Endodermal cell (in vitro differentiated cells): ENCODE measurements at places on chromosomes 7 and 10. TPM values are rescaled to one million over a fixed set of nuclear protein-coding genes. Genes with fewer than 3 reads are reported as not detected.

DNA sequence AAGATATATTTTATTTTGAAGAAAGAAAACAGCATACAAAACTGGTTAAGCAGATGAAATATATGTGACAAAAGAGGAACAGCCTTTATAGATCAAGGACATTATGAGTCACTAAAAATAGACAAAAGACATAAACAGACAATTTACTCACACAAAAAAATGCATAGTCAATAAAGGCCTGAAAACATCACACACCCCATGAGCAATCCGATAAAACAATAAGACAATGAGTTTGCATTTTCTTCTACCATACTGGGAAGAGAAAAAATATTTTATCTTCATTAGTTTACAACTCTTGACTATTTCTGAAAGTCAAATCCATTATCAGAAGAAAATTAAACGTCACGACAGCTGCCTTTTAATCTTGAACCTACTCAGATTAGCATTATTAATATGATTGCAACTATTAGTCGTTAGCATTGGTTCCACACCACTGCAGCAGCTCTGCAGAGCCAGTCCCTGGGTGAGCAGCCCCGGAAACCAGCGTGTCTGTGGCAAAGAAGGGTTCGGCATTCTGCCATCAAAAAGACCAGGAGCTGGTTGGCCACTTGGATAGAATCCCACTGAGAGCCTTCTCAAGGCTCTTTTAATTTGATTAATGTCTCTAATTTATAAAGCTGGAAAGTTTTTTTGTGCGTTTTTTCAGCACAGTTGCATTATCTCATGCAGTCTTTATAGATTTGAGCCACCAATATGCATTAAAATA is 305.4 kb upstream of the SHH start:
- DNase-seq, result peak; percentile 12

DNA sequence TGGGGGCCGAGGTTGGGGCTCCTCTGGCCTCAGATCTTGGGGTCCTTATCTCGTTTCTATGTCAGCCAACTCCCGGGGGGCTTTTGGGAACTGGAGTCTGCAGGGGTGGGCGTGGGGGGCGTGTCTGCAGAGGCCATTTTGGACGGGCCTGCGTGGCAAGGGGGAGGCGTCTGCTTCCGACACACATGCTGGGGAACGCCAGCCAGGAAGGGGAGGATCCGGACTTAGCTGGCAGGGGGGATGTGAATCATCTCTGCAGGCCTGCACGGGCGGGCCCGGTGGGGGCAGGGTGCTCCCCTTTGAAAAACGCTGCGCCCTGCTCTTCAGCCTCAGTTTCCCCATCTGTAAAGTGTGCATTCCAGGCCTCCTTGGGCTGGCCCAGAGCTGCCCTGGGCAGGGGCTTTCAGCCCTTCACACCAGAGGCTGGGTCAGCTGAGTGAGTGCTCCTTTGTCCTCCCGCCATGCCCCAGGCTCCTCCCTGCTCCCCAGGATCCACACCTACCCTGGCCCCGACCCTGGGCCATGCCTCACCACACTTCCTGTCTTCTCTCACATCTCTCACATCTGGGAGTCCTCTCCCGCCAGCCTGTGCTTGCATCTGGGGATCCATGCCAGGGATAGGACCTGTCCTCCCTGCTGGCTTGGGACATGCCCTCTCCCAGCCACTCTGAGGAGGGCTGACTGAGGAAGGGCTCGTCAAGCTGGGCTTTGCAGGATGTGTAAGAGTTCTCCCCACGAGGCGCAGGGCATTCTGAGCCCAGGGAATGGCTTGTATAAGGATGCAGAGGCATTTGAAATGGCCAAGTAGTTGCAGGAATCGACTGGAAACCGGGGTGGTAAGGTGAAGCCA is 172.6 kb upstream of the TNRC18 start:
- peak; percentile 85 for DNase-seq

- peak; percentile 96 for DNase-seq
Measured at GRCh38 chr10:30359373-30360206, 10.5 kb upstream of the MTPAP start.

DNA sequence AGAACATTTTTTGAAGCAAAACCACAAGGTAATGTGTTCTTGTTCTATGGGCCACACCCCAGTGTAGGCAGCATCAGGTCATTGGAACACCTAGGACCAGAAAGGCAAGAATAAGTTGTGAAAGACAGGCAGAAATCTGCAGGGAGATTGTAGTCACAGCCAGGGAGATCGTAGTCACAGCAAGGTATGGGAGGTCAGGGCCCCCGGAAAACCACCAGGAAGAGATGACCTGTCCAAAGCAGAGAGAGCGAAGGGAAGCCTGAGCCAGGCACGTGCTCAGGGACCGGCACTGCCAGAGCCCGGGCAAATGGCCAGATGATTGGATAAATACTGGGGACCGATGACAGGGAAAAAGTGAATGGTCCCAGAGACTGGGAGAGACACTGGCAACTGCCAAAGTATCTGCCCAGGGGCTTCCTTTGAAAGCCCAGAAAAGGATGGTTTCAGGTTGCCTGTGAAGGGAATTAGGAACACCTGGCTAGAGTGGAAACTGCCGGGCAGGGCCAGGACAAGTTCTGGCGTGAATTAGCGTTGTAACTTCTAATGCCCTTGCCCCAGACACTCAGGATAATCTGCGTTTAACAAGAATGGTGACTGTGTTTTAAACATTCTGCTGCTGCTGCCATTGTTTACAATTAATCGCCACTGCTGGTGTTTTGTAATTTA is 3.9 kb upstream of the NOBOX start:
- no peak for DNase-seq

- DNase-seq, result no peak
Measured at GRCh38 chr10:46033602-46034011, 3.2 kb upstream of the NCOA4 start.

- DNase-seq, result peak; percentile 51
Measured at GRCh38 chr7:26993816-26994810, 101.7 kb downstream of the HOXA1 start.

DNA sequence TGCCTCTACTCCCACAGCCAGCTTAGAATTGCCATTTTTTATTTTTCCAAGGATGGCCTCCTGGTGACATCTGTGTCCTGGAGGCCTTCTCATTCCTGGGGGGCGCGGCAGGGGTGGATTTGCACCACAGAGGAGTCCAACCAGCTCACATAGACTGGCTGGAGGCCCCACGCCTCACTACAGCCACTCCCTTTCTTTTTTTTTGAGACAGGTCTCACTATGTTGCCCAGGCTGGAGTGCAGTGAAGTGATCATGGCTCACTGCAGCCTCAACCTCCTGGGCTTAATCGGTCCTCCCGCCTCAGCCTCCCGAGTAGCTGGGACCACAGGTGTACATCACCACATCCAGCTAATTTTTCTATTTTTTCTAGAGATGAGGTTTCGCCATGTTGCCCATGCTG is 57.6 kb upstream of the DOCK1 start:
- no peak for DNase-seq

The STEAP1 gene
- total RNA-seq, result 1.2 to 3.8 TPM (median 2.5 TPM) in 3 replicates

- DNase-seq, result no peak
Measured at GRCh38 chr7:12801107-12801506, 113.7 kb downstream of the ARL4A start.

GRCh38 chr10:62019013-62019684 is 117.7 kb downstream of the ARID5B start:
- DNase-seq, result no peak

GRCh38 chr7:44309271-44310091 is 15.9 kb downstream of the CAMK2B start:
- peak; percentile 87 for DNase-seq

The IKZF1 gene
- 0.23 to 0.65 TPM (median 0.44 TPM) in 3 replicates for total RNA-seq

The ITPRID1 gene
- total RNA-seq, result 19.5 and 21.8 TPM in 2 replicates

The DPYSL4 gene
- 13.5 and 16.1 TPM in 2 replicates for total RNA-seq

The CEP55 gene
- total RNA-seq, result 28.4 to 76.4 TPM (median 66.8 TPM) in 3 replicates

DNA sequence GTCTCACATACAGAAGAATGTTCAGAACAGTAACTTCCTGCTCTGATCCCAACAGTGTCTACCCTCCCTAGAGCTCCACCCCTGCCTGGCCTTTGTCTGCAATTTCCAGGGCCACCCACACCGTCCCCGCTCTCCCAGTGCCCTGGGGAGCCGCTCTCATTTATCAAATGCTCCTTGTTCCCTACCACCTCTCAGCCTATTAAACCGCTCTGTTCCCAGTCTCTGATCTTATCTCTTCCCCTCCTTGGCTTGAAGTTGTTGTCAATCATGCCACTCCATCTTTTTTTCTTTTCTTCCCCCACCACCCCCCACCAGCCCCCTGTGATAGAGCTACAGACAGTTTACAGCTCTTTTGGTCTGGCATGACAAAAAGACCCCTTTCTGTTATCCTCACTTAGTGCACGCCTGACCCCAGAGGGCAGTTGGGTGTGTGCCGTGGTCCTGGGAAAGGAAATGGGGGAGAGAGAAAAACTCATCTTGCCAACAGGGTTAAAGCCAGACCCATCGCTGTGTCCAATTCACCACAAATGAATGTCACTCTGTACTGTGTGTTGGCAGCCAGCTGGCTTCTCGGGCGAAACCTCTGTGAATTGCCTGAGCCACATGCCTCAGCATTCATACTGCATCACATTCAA is 28.8 kb upstream of the HECTD2 start:
- DNase-seq, result no peak

DNA sequence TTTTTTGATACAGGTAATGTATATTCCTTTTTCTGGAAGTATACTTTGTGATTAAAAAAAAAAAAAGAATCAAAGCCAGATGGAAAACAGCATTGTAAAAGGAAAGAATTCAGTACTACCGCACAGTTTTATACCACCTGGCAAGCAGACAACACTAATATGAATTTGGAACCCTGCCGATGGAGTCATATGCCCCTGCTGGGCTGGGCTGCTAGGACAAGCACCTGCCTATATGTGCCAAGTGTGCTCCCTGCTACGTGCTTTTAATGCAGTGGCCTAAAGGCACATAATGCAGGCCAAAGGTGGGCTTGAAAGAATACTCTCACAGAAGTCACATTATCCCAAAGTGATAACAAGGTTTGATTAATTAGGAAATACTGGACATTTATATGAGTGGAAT is 29.8 kb upstream of the WAC start:
- no peak for DNase-seq

DNA sequence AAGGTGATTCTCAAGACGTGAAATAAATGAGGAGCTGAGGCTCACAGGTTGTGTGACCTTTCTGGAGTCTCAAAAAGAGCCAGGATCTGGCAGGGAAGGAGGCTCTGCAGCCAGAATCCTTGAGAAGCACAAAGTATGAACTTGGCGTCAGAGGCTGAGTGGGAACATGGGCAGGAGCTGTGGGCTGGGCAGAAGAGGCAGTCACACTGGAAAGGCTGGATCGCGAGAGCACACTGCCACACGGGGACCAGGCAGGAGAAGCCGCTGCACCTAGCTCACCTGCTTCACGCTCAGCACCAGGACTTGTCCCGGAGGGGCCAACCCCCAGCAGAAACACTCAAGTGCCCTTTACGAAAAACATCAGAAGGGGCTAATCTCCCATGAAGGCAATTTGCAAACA is 535.0 kb downstream of the TNS3 start:
- DNase-seq, result peak; percentile 63

DNA sequence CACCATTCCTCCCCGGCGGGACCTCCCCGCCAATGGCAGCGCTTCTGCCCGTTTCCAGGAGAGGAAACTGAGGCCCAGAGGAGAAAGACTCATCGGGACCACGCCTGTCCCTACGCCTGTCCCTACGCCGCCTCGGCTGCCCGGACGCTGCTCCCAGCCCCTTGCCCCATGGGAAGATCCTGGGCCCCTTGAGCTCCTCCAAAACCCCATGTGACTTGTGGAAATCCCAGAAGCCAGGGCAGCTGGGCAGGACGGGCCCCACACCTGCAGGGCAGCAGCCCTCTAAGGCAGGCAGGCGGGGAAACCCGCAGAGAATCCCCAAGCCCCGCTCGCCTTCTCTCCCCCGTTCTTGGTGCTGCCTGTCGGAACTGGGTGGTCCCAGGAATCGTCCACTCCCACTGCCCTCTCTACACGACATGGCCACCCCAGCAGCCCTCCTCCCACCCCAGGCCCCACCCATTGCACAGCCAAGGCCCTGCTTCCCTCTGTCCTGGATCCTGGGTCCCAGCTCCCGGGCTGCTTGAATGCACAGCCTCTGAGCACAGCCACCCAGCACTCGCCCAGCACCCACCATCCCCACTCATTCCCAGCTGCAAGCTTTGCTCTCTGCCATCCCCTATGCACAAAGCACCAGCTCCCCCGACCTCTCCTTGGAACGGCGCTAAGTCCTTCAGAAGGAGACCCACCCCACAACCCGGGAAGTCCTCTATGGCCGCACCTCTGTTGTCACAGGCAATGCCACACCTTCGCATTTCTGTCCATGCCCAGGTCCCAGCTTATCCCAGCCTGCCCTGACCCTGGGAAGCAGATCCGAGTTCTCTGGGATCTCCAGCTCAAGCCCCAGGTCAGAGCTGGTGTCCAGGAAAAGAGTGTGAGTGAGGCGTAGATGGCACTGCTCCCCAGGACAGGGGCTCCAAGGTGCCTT is 50.6 kb downstream of the SLC29A4 start:
- DNase-seq, result no peak

The ZNF33A gene
- 48.0 to 52.8 TPM (median 50.7 TPM) in 3 replicates for total RNA-seq

GRCh38 chr7:150945853-150946420 is 32.2 kb downstream of the KCNH2 start:
- DNase-seq, result no peak

The TBX20 gene
- total RNA-seq, result 30.9 and 35.2 TPM in 2 replicates

DNA sequence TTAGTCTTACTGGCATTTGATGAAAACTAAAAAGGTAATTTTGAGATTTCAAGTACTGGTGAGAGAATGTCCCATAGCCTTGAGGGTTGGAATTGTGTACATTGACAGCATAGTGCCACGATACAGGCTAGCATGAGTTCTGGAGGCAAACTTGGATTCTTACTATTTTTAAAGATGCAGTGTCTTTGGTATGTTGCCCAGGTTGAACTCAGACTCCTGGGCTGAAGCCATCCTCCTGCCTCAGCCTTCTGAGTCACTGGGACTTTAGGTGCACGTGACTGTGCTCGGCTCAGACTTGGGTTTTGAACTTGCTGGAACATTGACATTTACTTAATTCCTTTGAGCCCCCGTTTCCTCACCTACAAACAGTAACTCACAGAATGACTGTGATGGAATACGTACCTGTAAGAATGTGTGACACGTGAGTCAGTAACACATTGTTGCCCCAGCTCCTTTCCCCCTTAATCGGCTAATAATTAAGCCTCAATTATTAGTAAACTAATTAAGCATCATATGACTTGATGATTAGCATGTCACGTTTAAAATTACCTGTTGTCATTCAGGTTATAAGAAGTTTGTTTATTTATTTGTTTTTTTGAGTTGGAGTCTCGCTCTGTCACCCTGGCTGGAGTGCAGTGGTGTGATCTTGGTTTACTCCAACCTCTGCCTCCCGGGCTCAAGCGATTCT is 10.6 kb downstream of the DNAJB6 start:
- no peak for DNase-seq
